Lower lobe of right lung (tissue), 2 donors: ENCODE measurements at places on chromosomes 1 and 21. TPM values are rescaled to one million over a fixed set of nuclear protein-coding genes. Genes with fewer than 3 reads are reported as not detected.

DNA sequence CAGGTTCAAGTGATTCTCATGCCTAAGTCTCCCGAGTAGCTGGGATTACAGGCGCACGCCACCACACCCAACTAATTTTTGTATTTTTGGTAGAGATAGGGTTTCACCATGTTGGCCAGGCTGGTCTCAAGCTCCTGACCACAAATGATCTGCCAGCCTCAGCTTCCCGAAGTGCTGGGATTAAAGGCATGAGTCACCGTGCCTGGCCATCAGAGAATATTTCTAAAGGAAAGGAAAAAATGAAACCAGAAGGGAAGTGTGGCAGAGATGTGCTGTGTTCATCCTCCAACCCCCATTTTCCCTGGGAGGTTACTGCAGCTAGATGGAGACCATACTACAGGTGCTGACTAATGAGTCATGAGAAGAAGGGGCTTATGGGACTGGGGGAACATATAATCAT lies 964.1 kb downstream of the TTLL7 start:
- DNase-seq = no peak

- peak; percentile 9 for DNase-seq
Observed at GRCh38 chr1:14822493-14822892, 224.0 kb downstream of the KAZN start.

- DNase-seq = no peak
Observed at GRCh38 chr1:42720868-42721267, 19.2 kb downstream of the CLDN19 start.

- no peak for DNase-seq
Observed at GRCh38 chr1:23555986-23556634, 3.2 kb downstream of the ID3 start.

DNA sequence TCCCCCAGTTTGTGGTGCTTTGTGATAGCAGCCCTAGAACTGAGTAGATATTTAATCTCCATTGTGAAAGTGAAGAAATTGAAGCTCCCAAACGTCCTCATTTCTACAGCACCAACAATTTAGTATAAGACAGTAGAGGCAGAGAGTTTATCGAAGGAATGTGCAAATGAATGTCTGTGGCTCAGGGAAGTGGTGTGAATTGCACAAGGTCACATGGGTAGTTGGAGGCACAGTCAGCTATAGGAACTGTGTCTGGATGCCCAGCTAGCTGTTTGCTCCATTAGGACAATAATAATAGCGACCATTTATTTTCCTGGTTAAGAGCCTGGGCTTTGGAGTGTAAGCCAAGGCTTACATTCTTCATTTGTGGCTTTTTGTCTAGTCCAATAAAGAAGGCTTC lies 144.4 kb upstream of the USP24 start:
- no peak for DNase-seq

- DNase-seq = no peak
Observed at GRCh38 chr1:231093156-231093922, 53.3 kb upstream of the FAM89A start.

DNA sequence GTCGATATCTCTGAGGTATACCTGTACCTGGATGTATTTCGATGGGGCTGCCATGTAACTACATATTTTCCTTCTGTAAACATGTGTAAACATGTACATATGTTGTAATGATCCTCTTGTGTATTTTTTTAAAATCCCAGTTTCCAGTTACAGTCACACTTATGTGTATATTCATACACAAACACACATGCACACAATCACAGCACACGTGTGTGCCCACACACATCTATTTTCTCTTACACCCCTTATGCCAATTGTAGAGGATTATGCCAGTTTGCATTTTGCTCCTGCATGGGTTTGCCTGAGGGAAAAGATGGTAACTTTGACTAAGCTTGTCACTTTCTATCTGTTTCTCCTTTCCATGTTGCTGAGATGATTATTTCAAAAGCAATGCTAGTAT lies 10.1 kb downstream of the SYT14 start:
- DNase-seq = no peak

DNA sequence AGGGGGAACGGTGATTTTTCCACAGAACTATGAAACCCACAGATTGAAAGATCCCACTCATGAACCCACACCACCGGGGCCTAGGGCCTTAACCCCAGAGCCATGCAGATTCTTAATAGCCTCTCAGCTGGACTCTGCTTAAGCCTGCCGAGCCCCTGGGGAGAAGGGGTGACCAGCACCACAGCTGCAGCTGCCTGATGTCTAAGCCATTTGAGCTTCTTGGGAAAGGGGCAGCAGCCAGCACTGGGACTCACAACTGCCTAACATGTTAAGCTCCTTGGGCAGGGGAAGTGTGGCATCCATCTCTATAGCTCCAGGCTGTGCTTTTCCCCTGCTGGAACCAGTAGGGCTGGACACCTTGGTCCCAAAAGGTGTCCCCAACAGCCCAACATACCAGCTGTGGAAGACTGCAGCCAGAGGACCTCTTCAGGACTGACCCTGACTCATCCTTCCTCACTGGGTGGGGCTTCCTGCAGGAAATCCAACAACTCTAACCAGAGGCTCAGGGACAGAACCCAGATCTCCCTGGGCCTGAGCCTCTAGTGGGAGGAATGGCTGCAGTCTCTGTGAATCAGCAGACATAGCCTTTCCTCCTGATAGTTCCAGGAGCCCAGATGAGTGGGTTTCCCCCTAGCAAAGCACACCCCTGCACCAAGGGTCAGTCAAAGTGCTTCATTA lies 34.6 kb upstream of the FMO3 start:
- no peak for DNase-seq

- DNase-seq = no peak
Observed at GRCh38 chr1:206772243-206772937, at the start of gene IL10. IL10 (minus strand) TSS chr1:206772494; CDS start chr1:206772435, 59 bp downstream.

DNA sequence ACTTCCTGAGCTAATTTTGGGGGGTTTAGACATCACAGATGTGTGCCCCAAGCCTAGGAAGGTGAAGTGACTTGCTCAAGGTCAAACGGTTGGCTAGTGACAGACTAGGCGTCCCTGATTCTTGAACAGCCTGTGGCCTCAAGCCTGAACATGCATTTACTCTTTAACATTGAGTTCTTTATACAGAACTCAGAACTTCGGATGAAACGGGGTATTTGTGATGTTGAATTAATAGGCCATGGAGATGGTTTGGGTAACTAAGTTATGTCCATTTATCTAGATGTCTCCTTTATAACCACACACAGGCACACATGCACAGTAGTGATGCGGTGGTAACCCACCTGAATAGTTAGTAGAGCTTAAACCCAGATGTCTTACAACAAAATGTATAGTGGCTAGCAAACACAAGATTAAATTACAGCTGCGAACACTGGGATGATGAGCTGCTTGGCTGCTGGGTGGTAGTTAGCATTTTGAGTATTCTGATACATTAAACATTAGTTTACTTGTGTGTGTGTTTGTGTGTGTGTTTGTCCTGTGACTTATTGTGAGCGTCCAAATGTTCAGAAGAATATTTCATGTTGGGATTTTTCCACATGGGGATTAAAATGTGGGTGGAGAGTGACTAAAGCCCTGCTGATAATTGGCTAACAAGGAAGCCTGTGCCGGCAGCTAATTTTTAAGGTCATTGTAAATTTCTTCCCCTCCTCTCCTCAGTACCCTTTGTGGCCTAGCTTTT lies 2.3 kb downstream of the ATP1A1 start:
- no peak for DNase-seq

DNA sequence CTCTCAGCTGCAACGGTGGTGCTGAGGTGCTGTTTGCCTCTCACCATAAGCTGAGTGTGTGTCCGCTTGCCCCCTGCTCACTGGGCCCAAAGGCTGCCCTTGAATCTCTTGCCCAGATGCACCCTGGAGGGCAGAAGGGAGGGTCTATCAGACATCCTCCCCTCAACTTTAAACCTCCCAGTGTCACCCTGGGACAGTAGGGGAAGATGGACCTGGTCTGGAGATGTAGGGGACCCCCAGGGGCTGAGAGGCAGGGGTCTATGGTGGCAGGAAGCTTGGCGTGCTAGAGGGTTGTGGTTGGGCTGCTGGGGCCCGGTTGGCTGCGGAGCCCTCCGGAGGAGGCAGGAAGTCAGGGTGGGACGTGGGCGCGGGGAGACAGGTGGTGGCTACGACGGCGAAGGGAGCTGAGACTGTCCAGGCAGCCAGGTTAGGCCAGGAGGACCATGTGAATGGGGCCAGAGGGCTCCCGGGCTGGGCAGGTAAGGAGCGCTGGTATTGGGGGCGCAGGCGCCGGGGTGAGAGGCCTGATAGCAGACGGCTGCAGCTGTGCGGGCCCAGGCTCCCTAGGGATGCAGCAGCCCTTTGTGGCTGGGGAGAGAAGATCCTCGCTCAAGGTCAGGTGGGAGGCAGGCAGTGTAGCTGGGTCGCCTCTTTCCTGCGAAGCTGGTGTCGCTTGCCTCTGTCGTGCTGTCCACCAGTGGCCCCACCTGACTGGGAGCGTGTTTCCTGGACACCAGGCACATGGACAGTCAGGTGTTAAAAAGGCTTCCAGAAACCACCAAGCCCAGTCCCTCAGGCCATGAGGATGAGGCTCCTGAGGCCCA lies at the start of gene LCK:
Gene LCK (plus strand): TSS at position 373 of the 824 bp plus-strand sequence. CDS start 23,065 bp downstream, outside the sequence.
- DNase-seq = no peak

DNA sequence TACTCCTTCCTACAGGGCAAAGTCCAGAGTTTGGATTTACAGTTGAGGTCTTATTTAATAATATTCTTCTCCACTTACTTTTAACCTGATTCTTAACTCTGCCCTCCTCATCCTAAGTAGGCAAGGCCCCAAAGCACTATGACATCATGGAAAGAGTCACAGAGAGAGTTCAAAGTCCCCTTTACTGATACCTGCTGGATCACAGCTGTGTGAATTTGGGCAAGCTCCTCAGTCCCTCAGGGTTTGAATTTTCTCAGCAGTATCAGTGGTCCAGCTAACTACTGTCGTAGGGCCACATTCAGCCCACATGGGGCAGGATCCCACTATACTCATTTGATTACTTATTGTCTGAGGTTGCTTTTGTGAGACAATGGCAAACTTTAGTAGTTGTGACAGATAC lies 16.0 kb downstream of the TYW3 start:
- no peak for DNase-seq

DNA sequence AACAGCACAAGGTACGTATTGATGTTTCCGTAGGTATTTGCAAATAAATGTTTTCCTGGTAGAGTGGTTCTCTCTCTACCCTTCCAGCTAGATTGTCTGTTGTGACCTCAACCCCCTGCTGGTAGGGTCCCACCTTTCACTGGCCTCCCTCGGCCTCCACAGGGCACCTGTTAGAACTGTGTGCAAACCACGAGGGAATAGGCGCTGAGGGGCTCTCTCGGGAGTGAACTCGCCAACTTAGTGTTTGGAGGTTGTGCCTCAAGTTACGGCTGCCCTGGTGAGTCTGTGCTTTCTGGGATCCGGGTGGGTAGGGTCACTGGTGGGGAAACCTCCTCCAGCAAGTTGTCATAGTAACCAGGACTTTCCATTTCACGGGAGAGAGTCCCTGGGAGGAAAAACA lies 204.7 kb upstream of the EDN2 start:
- DNase-seq = no peak

GRCh38 chr1:241518476-241519307 lies 863 bp downstream of the FH start:
- DNase-seq = peak; percentile 60

GRCh38 chr1:11337580-11338073 lies 64.6 kb downstream of the UBIAD1 start:
- DNase-seq = peak; percentile 55

DNA sequence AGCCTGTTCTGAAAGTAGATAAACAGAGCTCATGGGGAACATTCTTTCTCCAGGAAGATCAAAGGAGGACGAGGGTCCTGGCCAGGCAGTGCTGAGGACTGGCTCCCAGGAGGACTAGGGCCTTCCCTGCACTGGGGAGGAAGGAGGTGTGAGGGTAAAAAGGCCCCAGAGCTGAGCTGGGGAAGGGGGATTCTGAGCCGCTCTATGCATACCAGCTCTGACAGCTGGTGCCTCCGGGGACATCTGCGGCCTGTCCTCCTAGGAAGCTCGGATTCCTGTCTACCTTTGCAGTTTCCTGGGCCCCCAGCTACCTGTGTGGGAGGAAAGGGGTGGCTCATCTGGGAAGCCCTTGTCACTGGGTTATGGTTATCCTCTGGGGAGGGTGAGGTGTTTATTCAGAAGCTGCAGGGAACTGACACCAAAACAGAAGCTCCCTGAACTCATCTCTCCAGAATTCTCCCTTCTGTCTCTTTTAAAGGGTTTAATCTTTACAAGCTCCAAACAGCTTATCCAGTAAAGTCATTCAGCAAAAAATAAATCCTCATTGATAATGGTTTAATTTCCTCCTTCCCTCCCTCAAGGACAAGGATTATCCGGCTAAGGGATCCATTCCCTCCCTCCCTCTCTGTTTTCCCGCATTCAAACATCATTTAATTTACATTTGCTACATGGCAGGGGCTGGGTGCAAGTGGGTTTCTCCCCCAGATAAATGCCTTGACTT lies 31.0 kb downstream of the NENF start:
- DNase-seq = no peak

DNA sequence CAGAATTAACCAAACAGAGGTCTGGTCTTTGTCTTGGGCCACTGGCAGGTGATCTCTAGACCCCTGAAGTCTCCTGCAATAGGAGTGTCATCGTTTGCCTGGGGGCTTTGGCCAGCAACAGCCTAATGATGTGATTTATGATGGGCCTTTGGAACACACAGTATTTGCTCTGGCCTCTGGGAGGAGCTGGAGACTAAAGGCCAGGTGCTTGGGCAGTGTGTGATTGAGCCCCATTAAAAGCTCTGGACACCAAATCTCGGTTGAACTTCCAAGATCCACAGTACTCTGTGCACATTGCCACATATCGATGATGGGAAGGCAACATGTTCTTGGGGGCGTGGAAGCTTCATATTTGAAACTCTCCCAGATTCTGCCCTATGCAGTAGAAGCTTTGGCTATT lies 32.0 kb upstream of the TLR5 start:
- DNase-seq = no peak

- no peak for DNase-seq
Observed at GRCh38 chr1:185926588-185926987, 192.4 kb downstream of the HMCN1 start.

GRCh38 chr1:93143136-93143535 lies 37.1 kb downstream of the TMED5 start:
- no peak for DNase-seq

Gene CLIC6
- total RNA-seq = 23.5 TPM

Gene HRNR
- total RNA-seq = not detected

Gene PEX14
- 27.9 TPM for total RNA-seq

Gene PRDX6
- 187 TPM for total RNA-seq

Gene GBP7
- total RNA-seq = not detected

Gene PLA2G2D
- total RNA-seq = 0.27 TPM

Gene RNU1-2
- total RNA-seq = 6,803 TPM

Gene ELOA
- total RNA-seq = 64.2 TPM

Gene KCNE2
- total RNA-seq = not detected

Gene HORMAD1
- 2.7 TPM for total RNA-seq

Gene DISP3
- total RNA-seq = 0.12 TPM

Gene PYHIN1
- 3.9 TPM for total RNA-seq
